ENCODE measurements at places on chromosomes 4 and X. TPM values are rescaled to one million over a fixed set of nuclear protein-coding genes. Genes with fewer than 3 reads are reported as not detected.
A peak's percentile ranks its signal among the peaks of the same experiment; 100 is the strongest.

DNA sequence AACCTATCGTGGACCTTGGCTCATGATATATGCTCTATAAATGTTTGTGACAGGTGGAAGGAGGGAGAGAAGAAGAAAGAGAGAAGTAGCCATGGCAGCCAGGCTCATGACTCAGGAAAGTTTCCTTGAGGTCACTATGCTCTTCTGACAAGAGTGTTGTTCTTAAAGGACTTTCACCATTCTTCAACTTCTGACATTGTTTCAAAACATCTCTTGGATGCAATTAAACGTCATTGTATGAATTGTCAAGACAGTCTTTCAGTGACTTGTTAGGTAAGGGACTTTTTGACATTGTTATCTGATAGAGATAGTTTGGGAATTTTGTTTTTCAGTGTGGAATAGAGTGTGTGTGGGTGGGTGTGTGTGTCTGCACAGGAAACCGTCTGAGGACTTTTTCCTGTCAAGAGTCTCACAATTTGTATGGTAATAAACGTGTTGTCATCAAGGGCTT, 617.0 kb downstream of the MID1IP1 start:
- no peak for DNase-seq
- H3K27ac ChIP-seq = peak overlapping the region; percentile 36
- H3K36me3 ChIP-seq = peaks cover 9% of the 10 kb centered on the region
- H3K27me3 ChIP-seq = no peaks in the 10 kb centered on the region

- DNase-seq = no peak
- no peak overlapping the region for H3K27ac ChIP-seq
- peaks cover 10% of the 10 kb centered on the region for H3K4me1 ChIP-seq
- H3K36me3 ChIP-seq = no peaks in the 10 kb centered on the region
- H3K27me3 ChIP-seq = no peaks in the 10 kb centered on the region
Measured at GRCh38 chr4:81634766-81635549, 163.3 kb upstream of the RASGEF1B start.

DNA sequence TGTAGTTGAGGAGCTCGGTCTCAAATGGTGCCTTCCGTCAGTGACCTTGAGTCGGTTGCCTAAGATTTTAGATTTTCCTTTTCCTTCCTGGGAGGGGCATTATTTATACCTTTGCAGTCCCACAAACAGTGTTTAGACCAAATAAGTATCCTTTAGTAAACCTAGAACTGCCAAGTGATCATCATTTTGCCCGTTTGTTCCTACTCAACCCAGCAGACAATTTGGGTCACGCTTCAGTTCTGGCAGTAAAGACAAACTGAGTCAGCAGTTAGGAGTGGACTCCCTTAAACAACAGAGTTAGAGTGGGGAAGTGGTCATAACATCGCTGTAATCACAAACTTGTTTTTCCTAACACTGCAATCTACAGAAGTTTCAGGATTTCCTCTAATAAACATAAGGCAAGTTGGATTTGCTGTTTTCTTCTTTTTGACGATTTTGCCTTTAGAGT, 777 bp upstream of the WDFY3 start:
- no peak overlapping the region for H3K27ac ChIP-seq
- peaks cover 9% of the 10 kb centered on the region for H3K4me1 ChIP-seq
- no peaks in the 10 kb centered on the region for H3K36me3 ChIP-seq
- peaks cover 30% of the 10 kb centered on the region for H3K27me3 ChIP-seq
- H3K4me3 ChIP-seq = peak overlapping the region; percentile 69
- no peak for DNase-seq

GRCh38 chr4:143189528-143189927, 4.8 kb downstream of the USP38 start:
- peak overlapping the region; percentile 72 for H3K27ac ChIP-seq
- H3K27me3 ChIP-seq = no peaks in the 10 kb centered on the region
- DNase-seq = no peak
- peaks cover 53% of the 10 kb centered on the region for H3K36me3 ChIP-seq
- H3K4me1 ChIP-seq = peaks cover 40% of the 10 kb centered on the region

The SMIM10 gene
- total RNA-seq = 1.7 TPM

The GPR143 gene
- total RNA-seq = not detected

The SLC38A5 gene
- total RNA-seq = 82.1 TPM

The BTK gene
- total RNA-seq = 1.6 TPM

The RPS6KA6 gene
- not detected for total RNA-seq
